ENCODE measurements at places on chromosomes 1 and 21.

DNA sequence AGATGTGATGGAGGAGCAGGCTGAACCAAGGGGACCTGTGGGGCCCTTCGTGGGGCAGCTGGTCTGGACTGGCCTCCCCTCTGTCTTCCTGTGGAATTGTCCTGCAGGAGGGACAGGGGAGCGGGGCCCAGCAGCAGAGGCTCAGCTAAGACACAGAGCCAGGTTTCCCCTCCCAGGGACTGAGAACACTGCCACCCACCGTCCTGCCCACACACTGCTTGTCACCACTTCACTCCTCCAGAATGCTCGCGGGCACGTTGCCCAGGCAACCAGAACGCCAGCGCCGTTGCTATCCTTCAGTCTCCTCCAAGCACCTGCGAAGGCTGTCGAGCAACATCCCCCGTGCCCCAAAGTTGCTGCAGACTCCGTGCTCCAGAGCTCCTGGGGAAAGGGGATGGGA lies 46.4 kb downstream of the AJAP1 start:
- no peak for DNase-seq

DNA sequence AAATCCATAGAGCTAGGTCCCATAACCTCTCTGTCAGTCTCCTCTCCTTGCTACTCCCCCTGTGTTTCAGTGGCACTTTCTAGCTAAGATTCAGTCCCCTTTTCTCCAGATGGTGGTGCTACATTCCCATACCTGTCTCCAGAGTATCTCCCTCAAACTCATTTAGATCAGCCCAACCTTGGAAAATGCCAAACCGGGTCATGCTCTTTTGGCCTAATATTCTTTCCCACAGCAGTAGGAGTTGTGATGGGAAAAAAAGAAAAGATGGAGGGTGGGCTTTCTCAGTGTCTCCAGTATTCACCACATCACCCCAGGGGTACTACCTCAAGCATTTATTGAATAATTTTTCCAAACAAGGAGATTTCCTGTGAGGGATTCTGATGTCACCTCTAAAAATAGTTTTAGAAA lies 3.2 kb upstream of the RXFP4 start:
- peak; percentile 86 for DNase-seq

DNA sequence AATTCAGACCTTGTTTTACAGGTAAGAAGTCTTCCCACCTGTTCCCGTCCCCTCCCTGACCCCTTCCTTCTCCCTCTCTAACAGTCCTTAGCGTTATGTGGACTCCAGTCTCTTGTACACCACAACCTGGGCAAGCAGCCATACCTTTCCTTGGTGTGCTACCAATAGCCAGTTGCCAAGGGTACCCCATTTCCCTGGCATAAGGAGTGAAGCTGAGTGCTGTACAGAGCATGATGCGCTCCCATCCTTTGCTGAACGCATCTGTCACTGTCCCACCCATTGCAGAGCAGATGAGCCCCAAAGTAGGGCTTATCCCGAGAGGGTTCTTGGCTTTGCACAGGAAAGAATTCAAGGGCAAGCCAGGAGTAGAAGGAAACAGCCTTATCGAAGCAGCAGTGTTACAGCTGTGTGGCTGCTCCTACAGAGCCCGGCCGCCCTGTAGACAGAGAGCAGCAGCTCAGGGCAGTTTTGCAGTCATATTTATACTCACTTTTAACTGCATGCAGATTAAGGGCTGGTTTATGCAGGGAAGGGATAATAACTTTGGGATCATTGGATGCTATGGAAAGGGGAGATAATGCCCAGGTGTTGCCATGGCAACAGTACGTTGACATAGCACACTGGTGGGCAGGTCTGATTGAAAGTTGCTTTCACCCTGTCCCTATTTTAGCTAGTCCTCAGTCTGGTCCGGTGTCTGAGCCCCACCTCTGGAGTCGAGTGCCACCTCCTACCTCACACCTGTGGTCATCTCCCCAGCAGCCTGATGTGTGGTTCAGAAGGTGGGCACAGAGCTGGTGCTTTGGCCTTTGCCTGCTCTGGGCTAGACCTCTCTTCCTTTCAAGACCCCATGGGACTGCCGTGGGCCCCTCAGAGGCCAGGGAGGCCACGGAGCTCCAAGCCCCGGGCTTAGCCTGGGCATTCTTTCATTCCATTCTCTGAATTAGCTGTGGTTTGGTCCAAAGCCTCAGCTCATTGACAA lies 5.1 kb downstream of the FHAD1 start:
- DNase-seq = no peak

- DNase-seq = peak; percentile 45
Observed at GRCh38 chr1:201880928-201881571, 7.6 kb upstream of the SHISA4 start.

DNA sequence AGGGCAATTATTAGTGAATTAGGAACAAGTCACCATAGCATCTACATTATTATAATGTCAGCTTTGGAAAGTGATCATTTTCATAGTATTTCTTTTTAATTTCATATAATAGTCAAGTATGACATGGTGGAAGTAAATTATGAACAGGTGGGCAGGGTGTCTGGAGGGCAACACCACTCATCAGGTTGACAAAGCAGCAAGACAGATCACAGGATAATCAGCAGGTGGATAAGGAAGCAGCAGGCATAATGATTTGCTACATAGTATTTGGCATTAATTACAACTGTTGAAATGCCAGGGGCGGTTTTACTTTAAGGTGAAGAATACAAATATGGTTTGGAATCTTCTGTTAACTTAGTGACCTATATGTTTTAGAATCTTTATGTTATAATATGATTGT lies 1342.2 kb downstream of the PLA2G4A start:
- DNase-seq = no peak

GRCh38 chr1:90955769-90956168 lies 66.1 kb downstream of the ZNF644 start:
- DNase-seq = no peak
